ENCODE measurements at places on chromosomes 11 and 22.

DNA sequence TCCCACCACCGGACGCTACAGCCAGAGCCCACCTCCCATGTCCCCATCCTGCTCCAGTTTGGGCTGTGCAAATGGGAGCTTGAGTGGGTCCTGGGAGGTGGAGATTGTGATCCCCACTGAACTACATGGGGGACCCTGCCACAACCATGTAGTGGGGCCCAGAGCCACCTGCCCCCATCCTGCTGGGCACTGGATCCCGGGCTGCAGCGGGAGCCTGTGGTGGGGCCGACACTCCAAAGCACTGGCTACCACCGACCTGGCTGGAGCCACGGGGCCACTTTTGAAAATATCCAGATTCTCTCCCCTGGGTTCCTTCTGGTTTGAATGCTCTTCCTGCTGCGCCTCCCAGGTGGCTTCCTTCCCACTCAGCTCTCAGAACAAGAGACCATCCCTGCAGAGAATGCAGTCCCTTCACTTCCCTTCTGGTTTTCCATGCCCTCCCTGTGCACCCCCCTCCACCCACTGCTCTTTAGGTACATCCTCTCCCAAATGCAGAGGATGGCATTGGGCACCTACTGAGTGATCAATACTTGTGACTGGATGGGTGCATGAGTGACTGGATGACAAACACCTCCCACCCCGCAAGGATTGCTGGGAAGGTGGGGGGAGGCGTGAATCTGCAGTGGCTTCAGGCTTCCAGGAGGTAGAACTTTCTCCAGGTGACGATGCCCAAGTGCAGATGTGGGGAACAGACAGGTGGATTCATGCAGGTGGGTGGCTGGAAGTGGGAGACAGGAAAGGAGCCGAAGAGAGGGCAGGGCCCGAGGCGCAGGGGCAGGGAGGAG, 846 bp upstream of the UNC93B1 start:
- no peak for DNase-seq

GRCh38 chr11:94077552-94078293, 50.9 kb upstream of the PANX1 start:
- no peak for DNase-seq

GRCh38 chr11:76321340-76321739, 59.6 kb downstream of the THAP12 start:
- DNase-seq: no peak

GRCh38 chr11:43937434-43938411, 4.7 kb upstream of the C11orf96 start:
- peak; percentile 27 for DNase-seq

GRCh38 chr11:5531053-5531831, 14.7 kb upstream of the UBQLNL start:
- DNase-seq: no peak

DNA sequence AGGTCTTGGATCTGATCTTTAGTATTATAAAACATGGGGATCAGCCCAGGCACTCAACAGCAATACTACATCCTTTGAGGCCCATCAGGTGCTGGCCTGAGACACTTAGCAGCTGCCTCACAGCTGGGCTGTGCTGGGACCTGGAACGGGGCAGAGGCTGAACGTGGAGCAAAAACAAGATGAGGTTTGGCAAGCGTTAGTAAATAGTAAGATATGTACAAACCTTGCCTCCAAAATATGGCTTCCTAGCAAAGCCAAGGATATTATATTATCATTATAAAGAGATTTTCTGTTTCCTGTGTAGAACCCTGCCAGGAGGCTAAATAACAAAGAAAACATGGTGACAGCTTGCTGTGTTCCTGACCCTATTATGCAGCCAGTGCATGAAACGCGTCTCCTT, 60.0 kb upstream of the SPON1 start:
- no peak for DNase-seq

GRCh38 chr11:121613724-121614123, 161.0 kb upstream of the SORL1-AS1 start:
- DNase-seq: no peak

GRCh38 chr11:2997406-2997805, 5.3 kb upstream of the NAP1L4 start:
- DNase-seq: no peak

DNA sequence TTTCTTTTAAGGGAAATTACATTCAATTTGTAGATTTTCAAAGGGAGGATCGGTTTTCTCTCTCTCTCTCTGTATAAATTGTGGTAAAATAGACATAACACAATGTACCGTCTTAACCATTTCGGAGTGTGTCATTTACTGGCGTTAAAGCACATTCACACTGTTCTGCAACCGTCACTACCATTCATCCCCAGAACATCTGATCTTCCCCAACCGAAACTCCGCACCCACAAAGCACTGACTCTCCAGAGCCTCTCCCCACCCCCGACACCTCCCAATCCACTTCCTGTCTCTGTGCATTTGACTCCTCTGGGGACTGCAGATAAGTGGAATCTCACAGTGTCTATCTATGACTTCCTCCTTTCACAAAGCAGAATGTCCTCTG, 15.9 kb upstream of the GRAMD4 start:
- peak; percentile 98 for DNase-seq

DNA sequence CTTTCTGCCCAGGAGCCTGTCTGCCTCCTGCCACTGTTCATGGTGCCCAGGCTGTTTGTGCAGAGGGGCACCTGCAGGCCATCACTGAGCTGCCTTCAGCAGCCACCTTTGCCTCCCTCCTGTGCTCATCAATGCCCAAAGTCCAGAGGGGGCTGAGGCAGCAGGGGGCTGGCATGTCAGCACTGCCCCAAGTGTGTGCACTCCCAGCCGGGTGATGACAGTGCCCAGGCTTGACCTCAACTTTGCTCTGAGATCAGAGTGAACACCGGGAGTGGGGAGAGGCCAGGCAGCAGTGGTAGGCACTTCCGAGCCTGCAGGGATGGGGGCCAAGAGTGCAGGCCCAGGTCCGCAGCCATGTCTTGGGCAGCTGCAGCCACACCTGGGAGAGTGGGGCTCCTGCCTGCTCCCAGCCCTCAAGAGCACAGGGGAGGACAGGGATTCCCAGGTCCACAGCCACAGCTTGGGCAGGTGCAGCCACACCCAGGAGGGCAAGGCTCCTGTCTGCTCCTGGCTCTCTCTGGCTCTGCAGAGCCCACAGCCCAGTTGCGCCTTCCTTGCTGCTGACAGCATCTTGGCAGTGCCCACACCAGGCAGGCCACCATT, 15.2 kb downstream of the SAA4 start:
- no peak for DNase-seq

- no peak for DNase-seq
Observed at GRCh38 chr11:58562375-58562800, 13.3 kb downstream of the LPXN start.

- DNase-seq: no peak
Observed at GRCh38 chr22:46121079-46121478, 29.2 kb upstream of the PPARA start.

- DNase-seq: no peak
Observed at GRCh38 chr11:112392904-112393303, 132.2 kb upstream of the PLET1 start.

- DNase-seq: no peak
Observed at GRCh38 chr11:78354408-78355308, 63.0 kb downstream of the GAB2 start.

DNA sequence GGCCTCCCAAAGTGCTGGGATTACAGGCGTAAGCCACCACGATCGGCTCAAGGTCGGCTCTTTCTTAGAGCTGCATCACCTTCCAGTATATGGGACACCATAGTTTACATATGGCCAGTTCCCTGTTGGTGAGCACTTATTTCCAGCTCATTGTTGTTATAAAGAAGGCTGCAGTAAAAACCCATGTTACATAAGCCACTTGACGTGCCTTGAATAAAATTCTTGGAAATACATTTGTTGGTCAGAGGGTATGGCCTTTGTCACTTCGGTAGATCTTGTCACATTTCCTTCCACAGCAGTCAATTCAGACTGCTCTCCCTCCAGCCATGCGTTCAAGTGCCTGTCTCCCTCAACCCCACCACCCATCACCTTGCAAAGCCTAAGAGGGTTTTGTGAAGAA, 92.9 kb downstream of the PRR5L start:
- DNase-seq: no peak

Measured in HL-60 (cell line).